RPMI7951 (cell line): ENCODE measurements at places on chromosomes 1 and 21. TPM values are rescaled to one million over a fixed set of nuclear protein-coding genes. Genes with fewer than 3 reads are reported as not detected.

The SPRR2G gene
- total RNA-seq: not detected in 2 replicates

The CFHR1 gene
- not detected in 2 replicates for total RNA-seq

The DNASE2B gene
- not detected in 2 replicates for total RNA-seq

The KCNJ9 gene
- not detected in 2 replicates for total RNA-seq

The VANGL2 gene
- total RNA-seq: 0.10 and 0.12 TPM in 2 replicates

The ORC1 gene
- total RNA-seq: 18.4 and 20.7 TPM in 2 replicates

The C8A gene
- total RNA-seq: not detected in 2 replicates

The CD48 gene
- total RNA-seq: not detected in 2 replicates

The CCDC27 gene
- total RNA-seq: not detected in 2 replicates

The CMPK1 gene
- total RNA-seq: 137 and 168 TPM in 2 replicates

The PLA2G2C gene
- total RNA-seq: not detected in 2 replicates

The PALMD gene
- total RNA-seq: 1.3 and 1.5 TPM in 2 replicates

The CLCA1 gene
- total RNA-seq: not detected in 2 replicates

The FCRL1 gene
- 0.10 TPM in 1 of 2 replicates, not detected in the other for total RNA-seq
